GM04503 (cell line): ENCODE measurements at places on chromosomes 1 and 21.

DNA sequence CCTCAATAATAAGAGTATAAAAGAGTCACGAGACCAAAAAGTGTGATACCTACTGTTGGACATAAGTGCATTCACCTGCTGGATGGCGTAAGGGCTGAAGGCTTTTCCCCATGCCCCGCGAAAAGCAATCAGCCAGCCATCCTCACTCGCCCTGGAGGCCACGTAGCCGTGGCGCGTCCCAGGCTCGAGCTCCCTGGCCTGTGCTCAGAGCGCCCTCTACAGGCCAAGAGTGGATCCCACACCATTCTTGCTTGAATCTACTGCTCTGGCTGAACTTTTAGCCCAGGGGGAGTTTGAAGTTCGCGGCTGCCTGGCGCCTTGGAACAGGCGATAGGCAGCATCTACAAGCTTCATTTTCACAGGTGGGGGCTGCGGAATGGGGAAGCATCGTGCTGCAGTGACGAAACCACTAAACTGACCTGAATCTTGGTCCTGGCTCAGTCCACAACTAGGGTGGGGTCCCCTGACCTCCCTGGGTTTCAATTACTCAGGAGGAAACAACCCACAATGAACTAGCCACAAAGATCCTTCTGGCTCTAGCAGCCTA, 70.3 kb upstream of the SERBP1 start:
- peak; percentile 21 for DNase-seq

DNA sequence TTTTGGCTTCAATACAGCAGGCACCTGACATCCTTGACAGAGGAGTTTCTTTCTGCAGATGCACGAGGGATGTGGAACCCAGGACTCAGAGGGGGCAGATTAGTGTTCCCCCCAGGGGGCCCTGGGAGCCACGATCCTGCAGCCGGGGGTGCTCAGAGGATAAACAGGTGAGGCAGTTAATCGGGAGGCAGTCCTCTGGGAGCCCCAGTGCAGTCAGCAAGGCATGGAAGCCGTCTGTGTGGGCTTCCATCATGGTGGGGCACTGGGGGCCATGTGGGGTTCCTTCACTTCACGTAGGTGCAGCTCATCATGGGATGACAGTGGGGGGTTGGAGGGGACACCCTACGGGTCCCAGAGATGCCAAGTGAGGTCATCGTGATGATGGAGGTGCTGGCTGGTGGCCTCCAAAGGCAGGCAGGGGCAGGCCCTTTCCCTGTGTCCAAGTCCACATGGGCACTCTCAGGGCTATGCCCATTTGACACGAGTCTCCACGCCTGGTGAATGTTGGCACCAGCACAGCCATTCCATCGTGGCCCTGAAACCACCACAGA, 59.3 kb upstream of the ABCG1 start:
- no peak for DNase-seq

- DNase-seq, result no peak
These were observed 17.0 kb downstream of the RERE start for GRCh38 chr1:8800416-8800815.

DNA sequence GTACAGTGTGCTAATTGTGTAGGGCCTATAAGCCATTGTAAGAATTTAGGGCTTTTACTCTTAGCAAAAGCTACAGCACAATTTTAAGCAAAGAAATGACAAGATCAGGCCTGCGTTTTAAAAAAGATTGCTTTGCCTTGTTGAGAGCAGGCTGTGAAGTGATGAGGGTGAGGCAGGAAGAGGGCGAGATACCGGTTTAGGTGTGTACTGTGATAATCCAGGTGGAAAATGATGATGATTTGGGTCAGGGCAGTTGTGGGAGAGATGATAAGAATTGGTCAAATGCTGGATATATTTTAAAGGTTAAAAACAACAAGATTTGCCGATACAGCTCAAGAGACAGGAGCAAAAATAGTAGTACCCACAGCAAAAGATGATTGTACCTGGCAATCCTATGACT, 72.0 kb downstream of the SWT1 start:
- no peak for DNase-seq

- no peak for DNase-seq
These were observed 11.4 kb downstream of the PRKACB start for GRCh38 chr1:84155517-84155916.

- no peak for DNase-seq
These were observed 393.5 kb downstream of the SMYD3 start for GRCh38 chr1:246113555-246114095.

- no peak for DNase-seq
These were observed 237.4 kb downstream of the LMX1A start for GRCh38 chr1:165119086-165119485.

DNA sequence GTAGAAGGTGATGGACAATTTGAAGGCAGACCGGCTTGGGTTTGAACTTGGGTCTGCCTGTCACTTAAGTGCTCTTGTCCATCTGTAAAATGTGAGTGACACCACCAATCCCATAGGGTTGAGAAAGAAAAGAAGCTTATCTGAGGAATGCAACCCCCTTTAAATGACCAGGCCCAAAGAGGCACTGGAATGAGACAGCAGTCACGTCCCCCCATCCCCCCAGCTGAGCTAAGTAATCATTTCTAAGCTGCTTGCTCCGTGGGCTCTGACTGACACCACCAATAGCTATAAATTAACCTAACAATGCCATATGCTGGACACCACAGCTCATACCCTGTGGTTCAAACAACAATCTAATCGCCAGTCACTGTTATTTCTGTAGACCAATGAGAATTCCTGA, 15.1 kb downstream of the LCA5L start:
- no peak for DNase-seq

DNA sequence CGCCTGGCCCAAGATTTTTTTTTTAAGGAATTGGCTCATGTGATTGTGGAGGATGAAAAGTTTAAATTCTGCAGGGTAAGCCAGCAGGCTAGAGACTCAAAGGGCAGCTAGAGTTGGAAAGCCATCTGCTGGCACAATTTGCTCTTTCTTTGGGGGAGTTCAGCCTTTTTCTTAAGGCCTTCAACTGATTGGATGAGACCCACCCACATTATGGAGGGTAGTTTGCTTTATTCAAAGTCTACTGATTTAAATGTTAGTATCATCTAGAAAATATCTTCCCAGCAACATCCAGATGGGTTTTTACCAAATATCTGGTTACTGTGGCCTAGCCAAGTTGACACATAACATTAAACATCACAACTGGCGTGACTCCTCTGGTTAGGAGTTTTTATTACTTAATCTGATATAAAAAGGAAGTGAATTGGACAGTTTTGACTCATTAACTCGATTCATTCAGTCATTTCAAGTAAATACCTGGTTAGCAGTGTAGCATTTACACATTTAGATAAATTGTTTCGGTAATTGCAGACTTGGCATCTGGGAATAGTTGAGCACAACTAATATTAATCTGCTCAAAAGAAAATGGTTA, 12.4 kb downstream of the HOOK1 start:
- DNase-seq, result no peak
